ENCODE measurements at places on chromosomes 6 and 20.

GRCh38 chr20:37390891-37391525 lies 45.1 kb downstream of the SRC start:
- no peak for DNase-seq

GRCh38 chr6:104940893-104941728 lies 15.8 kb upstream of the LIN28B start:
- peak; percentile 50 for DNase-seq

DNA sequence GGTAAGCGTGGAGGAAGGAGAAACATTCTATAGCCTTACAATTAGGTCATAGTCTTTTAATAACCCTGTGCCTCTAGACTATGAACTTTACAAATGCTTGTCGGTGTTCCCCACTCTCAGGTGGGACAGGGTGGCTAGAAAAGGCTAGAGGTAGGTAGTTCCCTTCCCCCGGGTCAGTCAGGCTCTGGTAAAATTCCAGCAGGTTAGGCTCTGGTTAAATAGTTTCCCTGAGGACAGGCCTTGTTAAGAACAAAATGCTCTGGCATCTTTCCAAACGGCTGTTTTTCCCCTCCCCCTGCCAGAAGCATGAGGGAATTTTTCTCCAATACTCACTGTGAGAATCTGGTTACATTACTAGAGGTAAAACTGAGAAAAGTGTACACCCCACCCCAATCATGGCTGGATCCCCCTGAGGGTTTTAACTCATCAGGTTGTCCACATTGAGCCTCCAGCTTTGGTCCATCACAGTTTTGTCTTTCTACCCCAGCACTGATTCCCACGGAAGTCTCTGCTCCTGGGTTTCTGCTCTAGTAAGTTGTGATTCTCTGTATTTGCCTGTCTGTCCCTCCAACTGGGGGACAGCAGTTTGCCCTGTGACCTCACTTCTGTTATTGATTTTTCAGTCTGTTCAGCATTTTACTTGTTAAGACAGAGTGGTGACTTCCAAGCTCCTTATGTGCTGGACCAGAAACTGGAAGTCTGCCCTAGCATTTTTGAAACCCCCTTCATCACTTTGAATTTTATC lies 84.7 kb upstream of the ADGRF1 start:
- peak; percentile 66 for DNase-seq

DNA sequence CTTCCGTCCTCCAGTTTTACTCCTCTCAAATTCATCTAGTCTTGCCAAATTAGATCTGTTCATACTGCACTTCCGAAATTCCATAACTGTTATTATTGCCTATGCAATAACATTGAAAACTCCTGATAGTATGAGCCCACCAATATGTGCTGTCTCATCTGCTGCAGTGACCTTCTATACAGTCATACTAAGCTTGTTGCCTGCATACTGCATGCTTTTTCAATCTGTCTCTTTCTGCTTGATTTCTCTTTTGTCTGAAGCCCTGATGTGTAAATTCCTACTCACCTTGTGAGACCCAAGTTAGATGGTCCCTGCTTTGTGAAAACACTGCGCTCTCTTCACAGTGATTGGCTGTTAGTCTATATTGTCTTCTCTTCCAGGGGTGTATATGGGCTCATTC lies 1.1 kb downstream of the TBP start:
- no peak for DNase-seq

- DNase-seq = no peak
These were observed 102.6 kb upstream of the HDGFL1 start for GRCh38 chr6:22466665-22467245.

- no peak for DNase-seq
These were observed 36.2 kb upstream of the BTBD3 start for GRCh38 chr20:11881449-11881848.

DNA sequence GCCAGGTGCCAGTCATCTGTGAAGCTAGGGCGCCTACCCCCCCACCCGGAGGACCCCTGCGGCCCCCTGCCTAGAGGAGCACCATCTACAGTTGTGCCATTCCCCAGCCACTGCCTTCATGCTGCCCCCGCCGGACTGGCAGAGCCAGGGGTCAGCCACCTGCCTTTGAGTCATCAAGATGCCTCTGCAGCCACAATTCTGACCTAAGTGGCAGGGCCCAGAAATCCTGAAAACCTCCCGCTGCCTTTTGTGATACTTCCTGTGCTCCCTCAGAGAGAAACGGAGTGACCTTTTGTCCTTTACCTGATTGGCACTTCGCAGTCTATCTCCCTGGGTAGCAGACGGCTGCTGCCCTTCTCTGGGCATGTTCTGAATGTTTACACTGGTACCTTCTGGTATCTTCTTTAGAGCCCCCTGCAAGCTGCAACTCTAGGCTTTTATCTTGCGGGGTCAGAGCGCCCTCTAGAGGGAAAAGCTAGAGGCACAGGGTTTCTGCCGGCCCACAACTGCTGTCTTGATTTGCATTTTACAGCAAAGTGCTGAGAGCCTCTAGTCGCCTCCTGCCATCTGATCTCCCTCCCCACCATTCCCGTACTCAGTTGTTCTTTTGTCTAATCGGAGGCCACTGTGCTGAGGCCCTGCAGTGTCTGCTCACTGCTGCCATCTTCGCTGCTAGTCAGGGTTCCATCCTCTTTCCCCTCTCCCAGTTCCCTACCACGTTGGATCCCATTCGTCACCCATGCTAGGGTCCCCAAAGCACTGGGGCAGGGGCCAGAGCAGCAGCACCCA lies 26.9 kb downstream of the SPATA2 start:
- peak; percentile 67 for DNase-seq

- DNase-seq = peak; percentile 93
These were observed 170.4 kb downstream of the HTR1B start for GRCh38 chr6:77292564-77293546.

- peak; percentile 1 for DNase-seq
These were observed 10.4 kb downstream of the DEFB129 start for GRCh38 chr20:237489-237888.

- DNase-seq = peak; percentile 65
These were observed 106.5 kb downstream of the CDC5L start for GRCh38 chr6:44494011-44494501.

DNA sequence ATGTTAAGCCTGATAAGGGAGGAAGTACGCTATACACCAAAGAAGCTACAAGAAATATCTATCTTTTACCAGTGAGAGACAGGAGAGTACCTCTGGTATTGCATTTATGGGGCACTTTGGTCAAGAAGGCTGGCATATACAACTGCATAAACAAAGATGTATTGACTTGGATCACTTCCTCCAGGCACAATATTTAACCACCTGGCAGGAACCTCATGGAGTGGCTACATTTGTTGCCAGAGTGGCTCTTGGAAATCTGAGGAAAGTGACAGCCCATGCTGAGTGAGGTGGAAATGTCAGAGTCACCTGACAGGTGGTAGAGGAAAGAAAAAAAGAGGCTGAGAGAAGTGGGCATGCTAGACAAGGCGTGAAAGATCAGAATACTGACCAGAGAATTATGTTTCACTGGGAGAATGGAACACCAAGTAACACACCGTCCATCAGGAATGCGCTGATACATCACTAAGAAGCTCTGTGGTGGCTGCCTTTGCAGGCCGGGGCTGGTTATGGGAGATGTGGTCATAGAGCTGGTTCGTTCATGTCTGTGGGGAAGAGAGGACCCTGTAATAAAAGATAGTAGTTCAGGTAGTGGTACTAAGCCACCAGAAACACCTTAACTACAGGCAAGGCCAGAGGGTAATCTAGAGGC lies 61.4 kb upstream of the UFL1 start:
- no peak for DNase-seq

DNA sequence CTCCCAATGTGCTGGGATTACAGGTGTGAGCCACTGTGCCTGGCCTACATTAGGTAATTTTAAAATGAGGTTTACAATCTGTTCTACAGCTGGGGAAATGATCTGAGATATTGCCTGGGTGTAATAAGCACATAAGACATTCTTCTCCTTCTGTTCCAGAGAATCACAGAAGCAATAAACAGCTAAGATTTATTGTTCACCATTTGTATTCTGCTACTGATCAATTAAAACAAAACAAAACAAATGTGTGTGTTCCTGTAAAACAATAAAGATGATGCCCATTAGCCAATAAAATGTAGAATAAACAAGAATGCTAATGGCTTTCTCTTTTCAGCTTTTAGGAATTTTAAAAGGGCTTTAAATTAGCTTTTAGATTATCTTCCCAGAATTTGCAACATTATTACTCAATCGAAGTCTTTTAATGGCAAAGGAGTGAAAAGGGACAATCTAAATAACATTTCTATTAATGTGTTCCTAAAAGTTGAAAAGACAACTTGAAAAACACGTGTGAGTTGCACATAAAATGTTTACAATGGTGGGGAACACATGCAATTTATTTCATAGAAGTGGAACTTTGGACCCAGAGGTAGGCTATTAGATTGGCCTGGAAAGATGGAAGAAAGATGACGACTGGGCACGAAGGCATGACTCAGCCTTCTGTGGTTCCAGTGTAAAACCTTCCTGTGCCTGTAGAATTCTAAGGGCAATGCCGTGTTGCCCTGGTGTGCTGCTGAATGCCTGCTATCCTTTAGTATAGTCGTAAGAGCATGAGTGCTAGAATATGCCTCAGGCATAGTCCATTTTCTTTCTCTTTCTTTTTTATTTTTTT lies 29.0 kb upstream of the DEK start:
- peak; percentile 35 for DNase-seq

- DNase-seq = no peak
These were observed 95.2 kb downstream of the PLCB1 start for GRCh38 chr20:8227293-8227692.

DNA sequence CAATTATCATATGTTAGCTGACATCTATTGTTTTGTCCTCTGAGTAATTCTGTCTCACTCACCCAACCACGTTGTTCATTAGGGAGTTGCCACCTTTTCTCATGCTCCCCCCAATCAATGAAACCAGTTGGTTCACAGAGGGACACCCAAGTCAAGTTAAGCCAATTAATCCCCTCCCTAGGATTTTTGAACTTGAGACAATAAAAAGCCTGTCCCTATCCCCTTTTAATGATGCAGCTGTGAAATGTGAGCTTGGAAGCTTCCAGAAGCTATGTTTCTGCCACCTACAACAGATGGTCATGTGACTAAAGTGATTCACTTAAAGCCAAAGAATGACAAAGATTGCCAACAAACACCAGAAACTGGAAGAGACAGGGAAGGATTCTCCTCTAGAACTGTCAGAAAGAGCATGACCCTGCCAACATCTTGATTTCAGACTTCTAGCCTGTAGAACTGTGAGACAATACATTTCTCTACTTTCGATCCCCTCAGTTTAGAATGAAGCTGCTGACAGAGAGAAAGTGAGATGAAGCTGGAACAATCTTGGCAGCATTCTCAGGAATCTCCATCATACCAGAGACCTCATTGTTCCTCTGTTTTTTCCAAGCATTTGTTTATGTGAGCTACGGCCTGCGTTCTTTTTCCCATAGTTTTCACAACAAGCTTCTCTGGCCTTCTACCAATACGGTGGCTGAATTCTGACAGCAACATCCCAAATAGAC lies 57.8 kb upstream of the TPD52L1 start:
- DNase-seq = peak; percentile 71

DNA sequence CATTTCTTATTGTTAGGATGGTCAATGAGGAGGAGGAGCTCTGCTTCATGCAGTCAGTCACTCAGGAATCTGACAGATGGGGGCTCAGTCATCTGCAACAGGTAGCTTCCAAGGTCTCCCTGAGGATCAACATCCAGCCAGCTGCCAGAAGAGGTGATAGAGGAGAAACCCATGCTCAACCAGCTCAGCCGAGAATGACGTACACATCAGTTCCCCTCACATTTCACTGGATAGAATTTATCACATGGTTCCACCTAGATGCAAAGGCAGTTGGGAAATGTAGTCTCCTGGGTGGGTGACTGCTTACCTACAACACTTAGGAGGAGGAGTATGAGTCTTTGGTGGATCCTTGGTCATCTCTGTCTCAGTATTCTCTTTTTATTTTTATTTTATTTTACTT lies 144.5 kb downstream of the CEBPB start:
- DNase-seq = peak; percentile 73

GRCh38 chr20:62122654-62123449 lies 577 bp downstream of the LSM14B start:
- peak; percentile 39 for DNase-seq

DNA sequence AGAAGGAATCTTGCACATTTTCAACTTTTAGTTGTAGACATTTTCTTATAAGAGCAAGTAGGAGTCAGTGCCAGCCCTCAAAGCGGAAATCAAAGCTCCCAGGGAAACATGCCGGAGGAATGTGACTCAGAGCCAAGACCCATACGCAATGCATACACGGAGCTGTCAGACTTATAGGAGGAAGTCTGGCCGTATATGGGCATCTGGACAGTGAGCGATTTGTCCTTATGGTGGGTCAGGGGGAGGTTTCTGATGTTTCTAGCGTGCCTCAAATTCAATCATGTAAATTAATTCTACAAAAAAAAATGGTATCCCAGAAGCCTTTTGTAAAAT lies 3.6 kb upstream of the CCN2 start:
- peak; percentile 100 for DNase-seq

GRCh38 chr6:26532699-26533531 lies 5.3 kb upstream of the HMGN4 start:
- DNase-seq = peak; percentile 81

All from iris pigment epithelial cell (primary cell).